Spleen (tissue), 13 donors: ENCODE measurements at places on chromosomes 12 and 14. TPM values are rescaled to one million over a fixed set of nuclear protein-coding genes. Genes with fewer than 3 reads are reported as not detected.

DNA sequence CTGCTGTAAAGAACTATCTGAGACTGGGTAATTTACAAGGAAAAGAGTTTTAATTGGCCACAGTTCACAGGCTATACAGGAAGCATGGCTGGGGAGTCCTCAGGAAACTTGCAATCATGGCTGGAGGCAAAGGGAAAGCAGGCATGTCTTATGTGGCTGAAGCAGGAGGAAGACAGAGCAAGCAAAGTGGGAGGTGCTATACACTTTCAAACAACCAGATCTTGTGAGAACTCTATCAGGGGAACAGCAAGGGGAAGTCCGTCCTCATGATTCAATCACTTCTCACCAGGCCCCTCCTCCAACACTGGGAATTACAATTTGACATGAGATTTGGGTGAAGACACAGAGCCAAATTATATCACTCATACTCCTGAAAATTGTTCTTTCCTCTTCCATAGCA lies 109.5 kb upstream of the PKP2 start:
- H3K27ac ChIP-seq = no peak overlapping the region
- H3K27me3 ChIP-seq = no peaks in the 10 kb centered on the region
- no peaks in the 10 kb centered on the region for H3K4me1 ChIP-seq
- no peak overlapping the region for H3K4me3 ChIP-seq

- H3K4me1 ChIP-seq = no peaks in the 10 kb centered on the region
- no peaks in the 10 kb centered on the region for H3K27me3 ChIP-seq
- H3K4me3 ChIP-seq = no peak overlapping the region
Measured at GRCh38 chr14:92247341-92247740, 75.6 kb upstream of the SLC24A4 start.

GRCh38 chr12:81077686-81078441 lies at the start of gene ACSS3:
ACSS3 (plus strand) TSS chr12:81078079; CDS start chr12:81078121, 42 bp downstream.
- no peaks in the 10 kb centered on the region for H3K4me1 ChIP-seq
- H3K27ac ChIP-seq = peak within 1 kb of the TSS; percentile 77
- H3K36me3 ChIP-seq = no peaks in the 10 kb centered on the region

- no peaks in the 10 kb centered on the region for H3K36me3 ChIP-seq
- peak; percentile 80 for DNase-seq
- H3K4me3 ChIP-seq = peak overlapping the region; percentile 34
- peaks cover 26% of the 10 kb centered on the region for H3K4me1 ChIP-seq
- H3K27me3 ChIP-seq = no peaks in the 10 kb centered on the region
Measured at GRCh38 chr14:90828642-90829487, 12.6 kb upstream of the TTC7B start.

- DNase-seq = no peak
- no peaks in the 10 kb centered on the region for H3K4me1 ChIP-seq
- H3K36me3 ChIP-seq = no peaks in the 10 kb centered on the region
- H3K4me3 ChIP-seq = no peak overlapping the region
- H3K27ac ChIP-seq = no peak overlapping the region
Measured at GRCh38 chr12:106187155-106187789, 48.5 kb upstream of the NUAK1 start.

- no peaks in the 10 kb centered on the region for H3K4me1 ChIP-seq
- H3K27me3 ChIP-seq = no peaks in the 10 kb centered on the region
- H3K27ac ChIP-seq = no peak overlapping the region
- no peak overlapping the region for H3K4me3 ChIP-seq
- H3K36me3 ChIP-seq = peaks cover 89% of the 10 kb centered on the region
Measured at GRCh38 chr14:77290705-77291104, 19.7 kb upstream of the NGB start.

GRCh38 chr14:57291692-57292647 lies 23.2 kb downstream of the AP5M1 start:
- H3K36me3 ChIP-seq = peaks cover 40% of the 10 kb centered on the region
- no peak overlapping the region for H3K4me3 ChIP-seq
- no peaks in the 10 kb centered on the region for H3K27me3 ChIP-seq
- DNase-seq = no peak
- no peaks in the 10 kb centered on the region for H3K4me1 ChIP-seq

The BHLHE41 gene
- 8.7 TPM for polyA plus RNA-seq

The RDH11 gene
- 18.7 TPM for polyA plus RNA-seq

The DHRS7 gene
- 30.8 TPM for polyA plus RNA-seq

The SERPINA12 gene
- polyA plus RNA-seq = not detected
